Cortex of kidney (tissue), 1 donor: ENCODE measurements at places on chromosomes 1 and 21.

DNA sequence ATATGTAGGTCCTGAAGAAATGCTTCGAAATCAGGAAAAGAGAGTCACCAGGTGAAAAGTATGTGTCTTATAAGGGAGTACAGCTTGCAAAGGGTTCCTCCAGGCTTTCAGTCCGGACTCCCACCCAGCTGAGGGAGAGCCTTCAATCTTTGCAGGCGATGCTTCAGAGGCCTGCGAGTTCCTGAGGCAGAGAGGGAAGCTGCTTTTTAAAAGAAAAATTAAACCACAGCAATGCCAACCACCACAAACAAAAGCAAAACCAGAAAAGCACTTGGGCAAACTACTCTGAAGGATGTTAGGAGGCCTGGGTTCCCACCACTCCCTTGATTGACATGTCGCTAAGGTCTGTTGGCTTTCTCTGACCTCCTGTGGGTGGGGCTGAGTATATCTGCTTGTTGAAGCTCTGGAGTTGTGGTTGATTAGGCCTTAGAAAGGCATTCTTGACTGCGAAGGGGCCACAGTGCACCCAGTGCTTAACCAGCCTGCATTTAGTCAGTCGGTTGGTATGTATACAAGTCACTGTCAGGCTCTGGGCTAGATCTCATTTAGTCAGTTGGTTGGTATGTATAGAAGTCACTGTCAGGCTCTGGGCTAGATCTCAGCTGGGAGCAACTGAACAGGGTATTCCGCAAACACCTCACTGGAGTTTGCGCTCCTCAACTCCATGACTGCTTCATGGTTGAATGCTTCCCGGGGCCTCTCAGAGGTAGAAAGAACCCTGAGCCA lies 1.2 kb downstream of the NIPAL3 start:
- DNase-seq, result no peak

DNA sequence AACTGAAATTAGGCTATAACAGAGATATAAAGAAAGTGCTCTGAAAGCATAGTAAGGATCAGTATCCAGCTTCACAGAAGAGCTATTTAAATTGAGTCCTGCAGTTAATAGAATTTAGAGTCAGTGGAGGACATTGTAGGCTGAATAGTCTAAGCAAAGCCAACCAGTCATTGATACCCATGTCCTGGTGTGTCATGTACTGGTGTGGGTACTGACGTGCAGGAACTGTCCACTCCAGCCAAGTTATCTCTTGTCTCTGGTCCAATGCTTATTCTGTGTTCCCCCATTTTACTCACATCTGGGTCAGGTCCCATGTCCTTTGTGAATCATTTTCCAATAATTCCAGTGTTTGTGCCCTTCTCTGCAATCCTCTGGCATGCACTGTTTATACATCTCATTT lies 90.0 kb downstream of the MACF1 start:
- DNase-seq, result no peak

DNA sequence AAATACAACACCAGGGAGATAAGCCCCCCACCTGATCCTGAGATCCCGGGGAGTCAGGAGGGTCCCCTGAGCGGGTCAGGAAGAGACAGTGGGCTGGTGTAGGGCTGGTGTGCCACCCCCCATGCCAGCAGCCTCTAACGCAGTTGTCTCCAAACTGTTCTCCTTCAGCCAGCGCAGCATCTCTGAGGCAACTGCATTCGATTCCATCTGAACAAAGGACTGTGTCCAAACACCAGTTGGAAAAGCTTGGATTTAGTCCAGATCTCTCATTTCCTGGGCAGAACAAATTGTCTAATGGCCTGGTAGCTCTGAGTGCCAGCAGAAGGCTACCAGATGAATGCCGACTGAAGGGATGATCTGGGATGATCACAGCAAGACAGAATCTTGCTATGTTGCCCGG lies 44.1 kb upstream of the EIF4G3 start:
- DNase-seq, result no peak

GRCh38 chr1:222171005-222171404 lies 376.9 kb downstream of the HHIPL2 start:
- DNase-seq, result no peak

DNA sequence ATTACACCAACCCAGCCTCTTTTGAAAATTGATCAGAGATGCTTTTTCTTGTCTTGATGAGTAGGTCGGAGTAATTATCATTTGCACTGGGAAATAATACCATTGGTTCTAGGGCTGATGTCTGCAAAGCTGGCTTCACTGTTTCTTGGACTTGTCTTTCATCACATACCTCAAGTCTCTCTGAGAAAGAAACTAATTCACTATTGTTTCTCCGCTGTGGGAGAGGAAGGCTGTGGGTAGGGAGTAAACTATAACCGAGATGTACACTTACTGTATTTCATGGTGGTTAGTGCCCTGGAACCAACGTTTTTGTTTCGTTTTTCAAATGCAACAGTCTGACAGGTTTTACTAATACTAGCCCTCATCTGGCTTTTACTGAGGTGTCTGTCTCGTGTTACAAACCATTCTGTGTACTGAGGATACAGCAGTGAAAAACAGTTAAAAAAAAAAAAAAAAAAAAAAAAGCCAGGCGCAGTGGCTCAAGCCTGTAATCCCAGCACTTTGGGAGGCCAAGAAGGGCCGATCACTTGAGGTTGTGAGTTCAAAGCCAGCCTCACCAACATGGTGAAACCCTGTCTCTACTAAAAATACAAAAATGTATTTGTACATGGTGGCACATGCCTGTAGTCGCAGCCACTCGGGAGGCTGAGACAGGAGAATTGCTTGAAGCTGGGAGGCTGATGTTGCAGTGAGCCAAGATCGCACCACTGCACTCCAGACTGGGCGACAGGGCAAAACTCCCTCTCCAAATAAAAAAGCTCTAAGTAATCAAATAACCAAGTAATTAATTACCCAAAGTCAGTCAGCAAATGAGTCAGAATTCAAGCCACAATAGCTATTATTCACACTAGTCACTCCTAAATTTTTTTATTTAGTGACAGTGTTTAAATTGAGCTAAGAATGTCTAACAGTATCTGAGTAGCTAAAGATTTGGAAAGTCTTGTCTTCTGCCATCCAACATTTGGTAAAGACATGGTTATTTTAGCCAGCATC lies 23.3 kb downstream of the TOMM20 start:
- DNase-seq, result no peak

GRCh38 chr21:42343556-42343955 lies 7.2 kb downstream of the TFF2 start:
- no peak for DNase-seq

- DNase-seq, result no peak
Measured at GRCh38 chr21:27329255-27329851, 362.5 kb upstream of the ADAMTS5 start.

- no peak for DNase-seq
Measured at GRCh38 chr1:34406377-34406776, 229.7 kb downstream of the C1orf94 start.

DNA sequence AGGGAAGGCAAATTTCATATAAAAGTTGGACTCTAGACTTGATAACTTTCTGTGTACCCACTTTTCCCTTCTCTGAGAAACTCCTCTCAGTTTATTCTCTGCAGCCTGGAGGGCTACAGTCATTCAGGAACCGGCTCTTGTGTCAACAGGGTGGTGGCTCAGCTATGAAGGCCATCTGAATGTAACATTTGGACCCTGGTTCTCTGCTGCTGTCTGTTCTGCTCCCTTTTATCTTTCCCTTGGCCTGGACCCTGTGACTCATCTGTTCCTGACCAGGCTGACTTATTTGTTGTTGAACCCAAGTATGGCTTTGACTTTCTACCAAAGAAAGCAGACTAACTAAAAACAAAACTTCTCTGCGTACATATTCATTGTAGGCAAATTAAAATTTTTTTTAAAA lies 75.4 kb downstream of the CENPF start:
- DNase-seq, result no peak

- no peak for DNase-seq
Measured at GRCh38 chr1:213914392-213914791, 73.4 kb upstream of the PROX1 start.

- no peak for DNase-seq
Measured at GRCh38 chr1:234897390-234897749, 231.3 kb downstream of the TOMM20 start.

DNA sequence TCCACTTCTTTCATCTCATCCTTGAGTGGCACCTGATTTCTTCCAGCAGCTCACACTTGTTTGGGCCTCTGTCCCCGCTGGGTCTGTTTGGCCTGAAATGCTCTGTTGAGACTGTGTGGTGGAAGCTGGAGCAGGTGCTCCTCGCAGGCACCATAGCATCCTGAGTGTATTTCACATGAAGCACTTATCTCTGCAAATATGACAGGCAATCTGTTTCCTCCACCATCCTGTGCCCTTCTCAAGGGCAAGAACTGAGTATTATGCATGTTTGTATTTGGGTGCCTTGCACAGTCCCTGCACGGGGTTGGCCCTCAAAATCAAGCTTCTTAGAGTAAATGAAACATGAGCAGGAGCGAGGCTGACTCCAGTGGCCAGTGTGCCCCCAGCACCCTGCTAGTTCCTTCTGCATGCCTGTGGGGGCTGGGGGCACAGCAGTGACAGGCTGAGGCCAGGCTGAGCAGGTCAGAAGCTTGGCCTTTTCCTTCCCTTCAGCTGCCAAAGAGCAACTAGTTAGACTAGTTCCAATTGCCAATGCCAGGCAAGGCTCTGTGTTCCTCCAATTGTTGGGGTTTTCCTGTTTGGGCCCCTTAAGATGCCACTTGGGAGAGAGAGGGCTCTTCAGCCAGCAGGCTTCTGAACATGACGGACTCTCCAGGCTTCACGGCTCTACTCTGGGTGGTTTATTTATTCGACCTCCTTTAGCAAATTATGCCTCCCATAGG lies 129.6 kb upstream of the ATP1A1 start:
- no peak for DNase-seq

DNA sequence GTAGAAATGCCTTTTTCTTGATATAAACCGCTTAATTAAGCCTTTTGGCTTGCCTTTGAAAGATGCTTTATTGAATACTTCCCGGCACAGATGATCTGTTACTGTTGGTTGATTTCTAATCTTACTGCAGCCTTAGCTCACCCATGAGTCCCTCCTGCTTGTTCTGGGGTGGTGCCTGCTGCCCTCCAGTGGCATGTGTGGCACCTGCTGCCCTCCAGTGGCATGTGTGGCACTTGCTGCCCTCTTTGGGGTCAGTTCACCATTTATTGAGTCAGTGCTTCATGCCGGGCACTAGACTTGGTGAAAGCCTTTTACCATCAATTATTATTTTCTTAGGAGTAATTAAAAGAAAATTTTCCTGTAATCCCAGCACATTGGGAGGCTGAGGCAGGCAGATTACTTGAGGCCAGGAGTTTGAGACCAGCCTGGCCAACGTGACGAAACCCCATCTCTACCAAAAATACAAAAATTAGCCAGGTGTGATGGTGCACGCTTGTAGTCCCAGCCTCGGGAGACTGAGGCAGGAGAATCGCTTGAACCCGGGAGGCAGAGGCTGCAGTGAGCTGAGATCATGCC lies 54.3 kb downstream of the ADARB1 start:
- DNase-seq, result no peak
